ENCODE measurements at places on chromosomes 6 and 20.

DNA sequence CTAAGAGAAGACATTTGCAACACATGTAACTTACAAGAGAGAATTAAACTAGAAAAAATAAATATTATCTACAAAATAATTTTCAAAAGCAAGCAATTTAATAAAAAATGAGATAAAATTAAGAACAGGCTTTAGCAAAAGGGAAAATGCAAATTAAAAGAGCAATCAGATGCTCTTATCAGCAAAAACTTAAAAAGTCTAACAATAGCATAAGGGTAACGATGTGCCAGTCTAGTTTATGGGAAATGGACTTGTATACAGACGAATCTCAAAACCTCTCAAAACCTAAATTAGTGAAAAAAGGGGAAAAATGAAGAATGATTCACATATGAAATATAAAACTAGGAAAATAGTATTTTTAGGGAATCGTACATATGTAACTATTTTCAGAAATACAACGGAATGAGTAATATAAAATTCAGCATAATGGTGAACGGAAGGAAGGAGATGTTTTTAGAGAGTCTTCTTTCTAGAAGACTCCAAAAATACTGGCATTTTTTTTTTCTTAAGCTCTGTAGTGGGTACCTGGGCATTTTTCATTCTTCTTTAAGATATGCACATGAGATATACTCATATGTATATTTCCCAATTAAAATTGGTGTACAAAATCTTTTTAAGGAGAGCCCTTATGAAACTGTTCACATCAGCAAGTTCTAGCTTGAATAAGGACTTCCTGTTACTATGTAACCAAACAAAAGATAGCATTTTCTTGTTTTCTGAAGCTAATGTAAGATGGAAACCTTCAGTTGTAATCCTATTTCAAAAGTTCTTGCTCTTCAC is 927 bp upstream of the MANEA start:
- DNase-seq: no peak

- DNase-seq: peak; percentile 96
These were observed 638 bp upstream of the PPP1R18 start for GRCh38 chr6:30686908-30687658.

DNA sequence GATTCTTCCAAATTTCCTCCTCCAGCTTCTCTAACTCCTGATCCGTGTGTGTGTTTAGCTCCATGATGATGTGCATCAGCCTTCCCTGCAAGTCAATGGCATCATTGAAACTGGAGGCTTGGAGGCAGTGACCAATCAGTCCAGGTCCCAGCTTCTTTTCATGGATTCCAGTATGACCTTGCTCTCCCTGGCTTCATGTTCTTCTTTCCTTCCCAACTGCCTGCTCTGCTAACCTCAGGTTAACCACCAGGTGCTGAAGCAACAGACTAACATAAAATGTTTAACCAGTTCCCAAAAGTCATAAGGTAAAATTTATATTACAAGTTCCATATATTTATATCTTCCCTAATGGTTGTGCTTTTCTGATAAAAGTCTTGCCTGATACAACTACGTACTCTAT is 512.8 kb upstream of the EPHA7 start:
- no peak for DNase-seq

GRCh38 chr20:58112017-58112781 is 116.3 kb downstream of the ANKRD60 start:
- DNase-seq: peak; percentile 32

- peak; percentile 48 for DNase-seq
These were observed 296.6 kb downstream of the PHACTR1 start for GRCh38 chr6:13012977-13013680.

- DNase-seq: no peak
These were observed 25.9 kb upstream of the AHCY start for GRCh38 chr20:34328928-34329677.

DNA sequence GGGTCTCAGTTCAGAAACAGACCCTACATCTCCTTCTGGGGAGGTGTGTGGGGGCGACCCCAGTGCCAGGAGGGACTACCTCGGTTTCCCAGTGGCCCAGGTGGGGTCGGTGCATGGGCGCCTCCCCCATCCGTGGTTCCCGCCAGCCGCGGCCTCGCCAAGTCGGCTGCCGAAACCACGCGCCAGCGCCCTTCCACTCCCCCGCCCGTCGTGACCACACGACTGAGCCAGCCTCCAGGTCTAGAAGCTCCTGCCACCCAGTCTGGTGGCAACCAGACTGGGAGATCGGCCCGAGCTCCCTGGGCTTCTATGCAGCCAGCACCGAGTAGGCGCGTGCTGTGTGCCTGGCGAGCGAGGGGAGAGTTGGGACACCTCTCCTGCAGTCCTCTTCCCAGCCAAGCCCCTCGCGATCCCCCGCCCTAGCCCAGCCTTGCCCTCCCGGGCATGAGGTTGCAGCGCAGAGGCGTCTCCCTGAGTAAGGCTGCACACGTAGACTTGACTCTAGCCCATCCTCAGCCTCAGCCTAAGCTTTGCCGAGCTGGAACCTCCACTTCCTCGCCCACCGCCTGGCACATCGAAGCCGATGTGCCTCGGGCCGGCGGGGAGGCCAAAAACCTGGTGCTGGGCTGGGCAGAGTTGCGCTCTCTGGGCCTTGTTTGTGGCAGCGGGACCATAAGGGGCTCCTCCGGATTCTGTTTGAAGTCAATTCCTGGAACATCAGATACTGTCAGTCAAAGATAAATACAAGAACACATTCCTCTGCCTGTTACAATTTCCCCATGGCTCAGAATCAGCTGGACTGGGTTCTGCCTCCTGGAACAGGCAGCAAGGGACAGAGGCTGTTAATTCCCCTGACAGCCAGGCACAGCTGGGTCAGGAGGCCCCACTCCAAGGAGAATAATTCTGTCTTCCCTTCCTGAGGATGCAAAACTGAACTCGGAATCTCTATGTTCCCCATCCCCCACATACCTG is 1.5 kb upstream of the CPNE5 start:
- DNase-seq: no peak

Measured in right forelimb (tissue), 1 donor.